ENCODE measurements at places on chromosomes 2 and 18. TPM values are rescaled to one million over a fixed set of nuclear protein-coding genes. Genes with fewer than 3 reads are reported as not detected.
A peak's percentile ranks its signal among the peaks of the same experiment; 100 is the strongest.

DNA sequence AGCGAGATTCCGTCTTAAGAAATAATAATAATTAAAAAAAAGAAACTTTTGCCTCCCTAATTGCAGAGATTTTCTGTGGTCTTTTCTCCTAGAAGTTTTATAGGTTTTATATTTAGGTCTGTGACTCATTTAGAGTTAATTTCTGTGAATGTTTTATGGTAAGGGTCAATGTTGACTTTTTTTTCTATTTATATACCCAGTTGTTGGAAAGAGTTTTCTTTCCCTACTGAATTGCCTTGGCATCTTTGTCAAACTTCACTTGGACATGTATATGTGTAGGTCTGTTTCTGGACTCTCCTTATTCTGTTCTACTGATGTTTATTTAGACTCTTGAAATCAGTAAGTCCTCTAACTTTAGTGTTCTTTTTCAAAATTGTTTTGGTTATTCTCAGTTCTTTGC, 5.5 kb downstream of the ZNF512 start:
- DNase-seq = no peak

The TDRD15 gene
- not detected for polyA plus RNA-seq

The EN1 gene
- not detected for polyA plus RNA-seq

The NPHP1 gene
- 4.6 TPM for polyA plus RNA-seq

The GREB1 gene
- polyA plus RNA-seq = not detected

DNA sequence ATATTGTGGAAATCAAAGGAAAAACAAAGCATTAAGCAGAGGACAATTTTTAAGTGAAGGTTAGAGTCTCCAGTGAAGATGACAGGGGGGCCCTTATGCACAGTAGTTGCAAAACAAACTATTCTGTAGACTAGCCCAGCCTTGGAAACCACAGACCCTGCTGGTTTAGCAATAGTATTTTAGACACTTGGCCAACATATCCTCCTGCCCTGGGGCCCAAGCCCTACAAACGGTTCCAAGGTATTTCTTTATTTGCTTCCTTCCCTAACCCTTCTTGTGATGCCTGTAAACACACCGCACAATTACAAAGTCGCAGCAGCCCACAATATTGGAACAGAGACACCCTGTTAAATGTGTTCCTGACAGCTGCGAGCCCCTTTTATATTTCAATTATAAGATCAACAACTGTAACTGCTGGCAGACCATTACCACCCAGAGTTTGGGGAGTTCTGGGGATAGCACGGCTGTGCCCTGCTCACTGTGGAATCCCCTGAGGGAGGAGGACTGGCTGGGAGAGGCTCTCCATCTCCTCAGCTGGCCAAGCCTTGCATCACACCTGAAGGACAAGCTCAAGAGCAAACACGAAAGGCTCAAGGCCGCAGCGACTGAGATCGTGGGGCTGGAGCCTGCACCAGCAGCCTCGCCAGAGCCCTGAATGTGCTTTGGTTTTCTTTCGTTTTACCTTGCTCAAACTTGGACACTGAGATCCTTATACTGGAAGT, 282.2 kb upstream of the ATP5MC3 start:
- DNase-seq = no peak

GRCh38 chr18:36536426-36536825, 238.9 kb downstream of the FHOD3 start:
- no peak for DNase-seq

GRCh38 chr2:144516411-144516980, 3.4 kb downstream of the ZEB2 start:
- DNase-seq = no peak

DNA sequence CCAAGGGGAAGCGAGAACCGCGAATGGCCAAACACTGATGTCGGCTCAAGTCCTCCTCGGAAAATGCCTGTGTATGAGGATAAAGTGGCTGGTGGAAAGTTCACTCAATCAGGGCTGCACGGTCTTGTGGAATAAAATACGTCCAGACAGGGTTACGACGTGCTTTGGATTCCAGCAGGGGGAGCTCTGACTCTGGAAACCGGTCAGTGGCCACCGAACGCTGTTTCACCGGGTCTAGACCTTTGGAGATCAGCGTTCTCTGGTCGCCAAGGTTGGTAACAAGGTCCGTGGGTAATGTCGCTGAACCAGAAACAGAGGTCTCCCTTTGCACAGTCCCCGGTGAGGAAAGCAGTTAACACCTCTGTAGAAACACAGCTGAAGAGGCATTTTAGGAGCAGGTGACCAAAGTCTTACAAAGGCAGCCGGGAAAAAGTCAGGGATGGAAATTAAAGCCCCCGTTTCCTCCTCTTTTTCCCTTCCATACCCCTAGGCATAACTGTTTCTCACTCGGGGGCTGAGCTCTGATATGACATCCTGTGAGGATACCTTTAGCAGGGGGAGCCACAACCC, 47.8 kb downstream of the CDCA7 start:
- DNase-seq = peak; percentile 9

- peak; percentile 19 for DNase-seq
These were observed 62.3 kb upstream of the CCDC195 start for GRCh38 chr2:224778474-224778877.

GRCh38 chr2:5766056-5766455, 73.9 kb downstream of the SOX11 start:
- peak; percentile 0 for DNase-seq

The DNAJB2 gene
- 45.0 TPM for polyA plus RNA-seq

DNA sequence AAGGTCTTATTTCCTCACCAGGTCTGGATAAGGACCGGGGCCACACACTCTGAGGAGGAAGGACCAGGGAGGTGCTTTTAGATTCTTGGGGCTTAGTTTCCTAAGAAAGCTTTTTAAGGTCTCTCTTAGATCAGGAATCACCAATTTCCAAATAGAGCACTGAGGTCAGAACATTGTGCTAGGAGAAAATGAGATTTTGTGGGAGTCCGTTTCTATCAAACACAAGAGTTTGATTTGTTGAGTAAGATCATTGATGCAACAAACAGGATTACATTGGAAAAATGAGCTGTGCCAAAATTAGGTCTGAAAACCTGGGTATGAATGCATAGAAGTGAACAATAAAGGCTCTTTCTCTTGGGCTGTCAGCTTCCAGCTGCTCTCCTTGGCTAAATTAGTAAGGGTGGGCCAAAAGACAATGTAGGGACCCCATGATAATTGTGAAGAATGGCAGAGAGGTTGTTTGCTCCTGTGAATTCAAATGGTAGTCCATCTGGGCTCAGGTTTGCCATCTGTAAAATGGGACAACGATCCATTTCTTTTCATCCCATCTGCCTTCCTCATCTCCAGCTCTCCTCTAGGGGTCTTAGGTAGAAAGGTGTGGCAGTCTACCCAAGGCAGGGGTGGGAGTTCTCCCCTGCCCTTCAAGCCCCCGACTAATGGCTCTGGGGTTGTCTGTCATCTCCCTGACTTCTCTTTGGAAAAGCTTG, 20.0 kb downstream of the IGFBP2 start:
- DNase-seq = no peak

DNA sequence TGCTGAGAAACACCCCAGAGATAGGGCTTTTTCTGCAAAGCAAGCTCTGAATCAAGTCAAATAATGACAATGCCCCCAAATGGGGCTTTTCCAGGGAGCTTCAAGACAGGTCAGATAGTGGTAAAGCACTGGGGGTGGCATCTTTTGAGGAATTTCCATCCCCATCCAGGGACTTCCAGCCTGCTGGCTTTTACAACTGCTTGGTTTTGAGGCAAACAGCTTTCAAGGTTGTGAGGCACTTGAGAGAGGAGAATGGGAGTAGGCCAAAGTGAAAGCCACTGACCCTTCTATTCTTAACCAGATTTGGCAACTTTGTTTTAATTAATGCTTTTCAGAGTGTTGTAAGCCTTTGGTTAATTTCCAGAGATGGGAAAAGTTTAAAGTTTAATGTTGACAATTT, 762.0 kb upstream of the POU3F3 start:
- DNase-seq = no peak

DNA sequence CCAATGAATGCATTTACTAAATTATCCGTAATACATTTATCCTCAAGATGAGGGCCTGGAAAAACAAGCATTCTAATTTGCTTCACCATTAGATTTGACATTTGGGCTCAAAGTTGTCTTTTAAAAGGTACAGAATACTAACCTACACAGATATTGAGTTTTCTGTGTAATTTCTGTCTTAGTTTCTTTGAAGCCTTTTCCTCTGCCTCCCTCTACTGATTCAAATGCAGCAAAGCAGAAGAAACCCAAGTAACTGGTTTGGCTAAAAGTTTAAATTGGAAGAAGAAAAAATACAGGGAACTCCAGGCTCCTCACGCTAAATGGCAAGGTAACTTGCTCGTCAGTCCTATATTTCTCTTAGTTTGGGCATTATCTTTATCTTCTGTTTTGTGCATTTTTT, 53.3 kb upstream of the SLC5A7 start:
- no peak for DNase-seq

GRCh38 chr2:151043484-151043883, 218.2 kb downstream of the RBM43 start:
- no peak for DNase-seq

DNA sequence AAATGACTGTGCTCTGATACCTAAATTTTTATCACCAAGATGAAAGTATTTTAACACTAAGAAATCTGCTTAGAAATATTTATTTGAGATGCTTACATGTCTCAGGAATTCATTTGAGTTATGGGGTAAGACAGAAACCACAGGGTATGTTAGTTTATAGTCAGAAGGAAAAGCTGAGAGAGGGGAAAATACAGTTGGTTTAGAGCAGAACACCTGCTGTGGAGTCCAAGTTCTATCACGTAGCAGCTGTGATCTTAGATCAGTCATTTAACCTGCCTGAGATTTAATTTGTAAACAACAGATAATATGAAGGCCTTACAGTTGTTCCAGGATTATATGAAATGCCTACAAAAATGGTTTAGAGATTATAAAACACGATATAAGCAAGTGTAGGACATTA, 29.0 kb downstream of the PDE6D start:
- no peak for DNase-seq
